GM20000 (cell line): ENCODE measurements at places on chromosomes 3 and 15.

DNA sequence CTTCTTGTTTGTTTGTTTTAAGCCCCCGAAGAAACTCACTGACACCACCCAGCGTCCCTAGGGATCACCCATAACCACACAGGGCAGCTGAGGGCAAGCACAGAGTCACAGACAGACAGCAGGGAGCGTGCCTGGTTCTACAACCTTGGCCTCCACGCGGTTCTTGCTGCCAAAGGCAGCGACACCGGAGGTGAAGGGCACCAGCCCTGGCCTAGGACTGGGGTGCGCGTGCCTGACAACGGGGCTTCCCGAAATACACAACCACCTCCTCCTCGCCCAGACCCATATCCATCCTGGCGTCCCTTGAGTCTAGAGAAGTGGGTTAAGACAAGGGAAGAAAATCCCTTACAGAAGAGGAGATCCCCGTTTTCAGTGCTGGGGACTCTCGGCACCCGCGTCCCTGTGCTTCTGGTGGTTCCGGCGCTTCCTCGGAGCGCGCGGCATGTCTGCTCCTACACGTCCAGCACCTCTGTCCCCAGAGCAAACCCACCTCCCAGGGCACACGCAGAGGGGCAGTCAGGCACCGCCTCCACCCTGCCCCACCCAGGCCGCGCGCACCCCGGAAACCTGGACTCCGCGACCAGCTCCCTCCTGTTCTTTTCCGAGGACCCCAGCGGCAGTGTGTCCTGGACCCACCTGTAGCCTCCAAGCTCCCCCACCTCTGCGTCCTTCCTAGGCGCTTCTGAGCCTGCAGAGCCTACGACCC, 911 bp downstream of the RFTN1 start:
- peak; percentile 65 for DNase-seq

DNA sequence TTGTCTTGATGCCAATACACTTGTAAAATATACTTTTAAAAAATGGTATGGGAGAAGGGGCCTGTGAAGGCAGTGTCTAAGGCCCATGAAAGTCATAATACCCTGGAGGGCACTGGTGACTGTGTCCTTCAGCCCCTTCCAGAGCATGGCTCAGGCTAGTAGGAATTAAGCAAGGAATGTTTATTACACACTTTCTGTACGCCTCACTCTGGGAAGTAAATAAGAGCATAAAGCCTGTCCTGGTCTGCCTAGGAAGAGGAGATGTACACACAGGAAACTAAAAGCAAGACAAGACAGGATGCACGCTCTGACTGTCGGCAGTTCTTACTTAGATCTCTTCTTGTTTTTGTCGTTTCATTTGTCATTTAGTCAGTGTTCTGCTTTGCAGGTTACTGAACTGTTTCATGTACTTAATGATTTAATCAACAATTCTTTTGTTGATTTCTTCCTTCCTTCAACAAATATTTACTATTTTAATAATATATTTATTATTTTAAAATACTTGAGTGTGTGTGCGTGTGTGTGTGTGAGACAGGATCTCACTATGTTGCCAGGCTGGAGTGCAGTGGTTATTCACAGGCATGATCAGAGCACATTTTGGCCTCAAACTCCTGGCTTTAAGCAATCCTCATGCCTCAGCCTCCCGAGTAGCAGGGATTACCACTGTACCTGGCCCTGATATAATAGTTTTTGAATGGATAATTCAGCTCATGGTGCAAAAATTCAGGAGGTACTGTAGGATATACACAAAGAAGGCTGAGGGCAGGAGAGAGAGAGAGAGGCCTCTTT, 9.0 kb upstream of the SMAD6 start:
- peak; percentile 48 for DNase-seq

GRCh38 chr15:98785807-98786621, 137.7 kb downstream of the IGF1R start:
- no peak for DNase-seq

GRCh38 chr3:42205800-42206514, 60.0 kb downstream of the CCK start:
- peak; percentile 73 for DNase-seq

- DNase-seq, result no peak
Observed at GRCh38 chr15:20361091-20361490, 180.5 kb downstream of the GOLGA6L6 start.

GRCh38 chr3:138370321-138370720, 21.9 kb downstream of the MRAS start:
- DNase-seq, result no peak

DNA sequence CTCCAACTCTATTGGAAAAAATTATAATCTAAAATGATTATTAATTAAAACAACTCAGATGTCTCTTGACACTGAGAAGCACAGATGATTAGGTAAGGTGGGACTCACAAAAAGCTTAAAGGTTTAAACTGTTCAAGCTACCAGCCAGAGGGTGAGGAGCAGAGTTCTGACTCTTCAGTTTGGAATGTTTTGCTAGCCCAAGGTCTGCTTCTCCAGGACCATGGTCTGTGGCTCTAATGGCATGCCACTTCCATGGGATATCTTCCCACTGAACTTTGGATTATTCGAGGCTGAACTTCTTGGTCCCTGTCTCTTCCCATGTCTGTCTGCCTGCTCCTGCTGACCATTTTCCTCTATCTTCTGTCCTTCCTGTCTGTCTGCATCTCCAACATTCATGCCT, 49.2 kb downstream of the CACNA2D3 start:
- no peak for DNase-seq

GRCh38 chr3:126344380-126345041, 12.7 kb downstream of the KLF15 start:
- no peak for DNase-seq

DNA sequence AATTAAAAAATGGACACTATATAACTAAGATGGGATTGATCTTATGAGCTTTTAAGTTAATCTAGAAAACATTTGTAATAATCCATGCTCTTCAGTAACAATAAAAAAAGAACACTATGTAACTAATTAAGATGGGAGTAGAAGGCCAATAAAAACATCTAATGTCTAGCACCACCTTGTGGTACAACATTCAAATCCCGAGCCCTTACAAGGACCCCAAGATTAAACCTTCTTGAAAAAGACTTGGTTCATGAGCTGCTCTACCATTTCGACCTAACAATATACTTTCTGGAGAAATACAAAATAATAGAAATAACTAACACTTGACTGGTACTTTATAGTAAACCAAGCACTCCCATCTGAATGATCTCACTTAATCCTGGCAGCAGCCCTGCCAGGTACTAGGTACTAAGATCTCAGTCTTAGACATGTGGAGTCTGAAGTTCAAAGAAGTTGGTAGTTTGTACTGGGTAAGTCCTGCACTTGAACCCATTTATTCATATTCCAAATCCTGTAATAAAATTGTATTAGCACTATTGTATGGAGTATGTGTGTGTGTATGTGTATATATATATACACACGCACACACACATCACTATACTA, 21.8 kb downstream of the METTL6 start:
- peak; percentile 50 for DNase-seq

- DNase-seq, result peak; percentile 49
Observed at GRCh38 chr3:71219744-71220638, 363.5 kb downstream of the FOXP1 start.

DNA sequence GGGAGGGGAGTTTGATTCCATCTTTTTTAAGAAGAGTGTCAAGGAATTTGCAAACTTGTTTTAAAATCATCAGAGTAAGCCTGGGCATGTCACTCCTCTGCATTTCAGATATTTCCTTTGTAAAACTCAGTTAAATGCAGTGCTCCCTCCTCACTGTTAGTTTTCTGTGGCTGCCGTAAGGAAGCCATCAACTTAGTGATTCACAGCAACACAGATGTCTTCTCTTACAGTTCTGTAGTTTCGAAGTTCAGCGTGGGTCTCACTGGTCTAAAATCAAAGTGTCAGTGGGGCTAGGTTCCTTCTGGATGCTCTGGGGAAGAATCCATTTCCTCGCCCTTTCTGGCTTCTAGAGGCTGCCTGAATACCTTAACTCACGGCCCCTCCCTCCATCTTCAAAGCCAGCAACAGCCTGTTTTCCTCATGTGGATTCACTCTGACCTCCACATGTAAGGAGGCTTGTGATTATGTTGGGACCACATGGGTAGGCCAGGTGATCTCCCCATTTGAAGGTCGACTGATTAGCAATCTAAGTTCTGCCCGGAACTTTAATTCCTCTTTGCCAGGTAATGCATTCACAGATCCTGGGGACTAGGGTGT, 12.4 kb downstream of the ISG20 start:
- DNase-seq, result no peak

GRCh38 chr3:42159706-42160472, 68.7 kb downstream of the TRAK1 start:
- DNase-seq, result peak; percentile 45

- DNase-seq, result no peak
Observed at GRCh38 chr3:29420106-29420505, 139.2 kb downstream of the RBMS3 start.

GRCh38 chr15:75791337-75791713, 51.9 kb upstream of the UBE2Q2 start:
- DNase-seq, result no peak

GRCh38 chr15:38091078-38091645, 156.7 kb downstream of the TMCO5A start:
- DNase-seq, result no peak

GRCh38 chr15:67862750-67863441, 23.1 kb upstream of the RNU6-1 start:
- DNase-seq, result peak; percentile 55

GRCh38 chr3:128619146-128619890, 31.3 kb downstream of the RPN1 start:
- no peak for DNase-seq

- DNase-seq, result no peak
Observed at GRCh38 chr15:33125894-33126537, 68.5 kb downstream of the FMN1 start.

DNA sequence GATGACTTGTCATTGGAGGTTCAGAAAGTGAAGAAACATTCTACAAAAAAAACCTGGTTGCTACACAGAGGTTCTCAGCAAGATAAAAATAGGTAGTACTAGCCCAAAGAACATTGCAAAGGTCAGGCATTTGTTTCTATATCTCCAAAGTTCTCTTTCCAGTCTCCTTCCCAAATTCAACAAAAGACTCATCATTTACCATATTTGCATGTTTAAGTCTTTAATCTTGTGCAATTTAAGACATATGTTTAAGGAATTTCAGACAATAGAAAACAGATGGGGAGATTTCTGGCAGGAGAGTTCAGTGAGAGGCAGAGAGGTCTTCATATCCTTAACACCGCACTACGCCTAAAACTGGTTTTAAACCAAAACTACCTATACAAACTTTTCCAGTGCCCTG, 173.8 kb upstream of the THBS1 start:
- no peak for DNase-seq

DNA sequence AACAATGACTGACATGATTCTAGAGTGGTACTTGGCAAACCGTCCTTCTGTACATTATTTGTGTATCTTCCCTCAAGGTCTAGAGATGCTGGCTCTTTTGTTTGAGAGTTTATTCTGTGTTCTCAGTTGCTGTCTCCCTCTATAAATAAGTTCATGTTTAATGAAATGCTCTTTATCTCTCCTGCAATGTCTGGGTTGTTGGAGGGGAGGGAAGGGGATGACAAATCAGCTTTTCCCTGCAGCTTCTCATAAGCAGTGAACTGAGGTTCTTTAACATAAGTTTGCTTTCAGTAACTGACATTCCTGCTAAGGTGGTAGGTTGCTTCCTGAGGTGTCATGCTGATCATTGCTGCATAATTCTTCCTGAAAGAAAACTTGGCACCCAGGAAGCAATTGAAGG, 21.8 kb downstream of the ITPR1 start:
- DNase-seq, result no peak

DNA sequence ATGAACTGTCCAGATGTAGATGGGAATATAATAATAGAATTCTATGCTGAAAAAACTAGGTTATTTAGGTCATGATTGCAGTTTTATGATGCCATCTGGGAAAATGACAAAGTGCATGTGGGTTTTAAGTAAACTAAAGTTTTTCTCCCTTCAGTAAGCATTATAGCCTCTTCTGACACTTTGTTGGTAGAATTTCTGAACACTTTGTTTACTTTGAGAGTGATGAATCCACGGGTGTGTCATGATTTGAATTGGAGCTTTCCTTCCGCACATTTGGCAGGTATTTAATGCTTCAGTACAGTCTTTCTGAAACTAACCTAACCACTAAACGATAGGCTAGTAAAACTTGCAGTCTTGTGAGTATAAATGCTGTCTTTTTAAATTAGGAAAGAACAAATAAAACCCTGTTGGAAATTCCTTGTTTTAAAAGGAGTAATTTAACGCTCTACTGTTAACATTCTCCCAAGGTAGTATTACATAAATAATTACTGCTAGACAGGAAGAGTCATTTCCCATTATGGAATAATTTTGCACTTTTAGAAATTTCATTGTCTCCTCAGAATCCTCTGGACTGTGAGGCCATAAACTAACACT, 7.0 kb downstream of the FILIP1L start:
- DNase-seq, result no peak

DNA sequence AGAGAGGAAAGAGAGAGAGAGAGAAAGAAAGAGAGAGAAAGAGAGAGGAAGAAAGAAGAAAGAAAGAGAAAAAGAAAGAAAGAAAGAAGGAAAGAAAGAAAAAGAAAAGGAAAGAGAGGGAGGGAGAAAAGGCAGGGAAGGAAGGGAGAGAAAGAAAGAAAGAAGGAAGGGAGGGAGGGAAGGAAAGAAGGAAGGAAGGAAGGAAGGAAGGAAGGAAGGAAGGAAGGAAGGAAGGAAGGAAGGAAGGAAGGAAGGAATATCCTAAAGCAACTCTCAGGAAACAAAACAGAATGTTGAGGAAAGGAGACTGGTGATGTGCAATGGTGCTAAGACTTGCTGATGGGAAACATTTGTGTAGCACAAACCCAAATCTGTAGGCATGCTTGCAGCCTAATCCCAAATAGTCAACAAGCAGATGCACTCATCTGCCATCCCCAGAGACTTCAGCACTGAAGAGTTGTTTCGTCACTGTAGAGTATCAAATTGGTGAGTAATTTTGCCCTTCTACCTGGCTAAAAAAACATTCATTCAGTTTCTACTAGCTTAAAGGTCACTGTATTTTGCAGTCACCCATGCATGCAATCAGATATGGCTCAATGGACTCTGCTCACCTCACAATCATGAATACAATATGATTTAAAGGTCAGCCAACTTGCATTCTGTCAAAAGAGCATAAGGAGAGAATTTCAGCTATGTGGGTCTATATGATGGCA, 480.3 kb downstream of the FGF12 start:
- DNase-seq, result no peak

GRCh38 chr3:158057666-158058065, 48.6 kb downstream of the SHOX2 start:
- DNase-seq, result no peak

DNA sequence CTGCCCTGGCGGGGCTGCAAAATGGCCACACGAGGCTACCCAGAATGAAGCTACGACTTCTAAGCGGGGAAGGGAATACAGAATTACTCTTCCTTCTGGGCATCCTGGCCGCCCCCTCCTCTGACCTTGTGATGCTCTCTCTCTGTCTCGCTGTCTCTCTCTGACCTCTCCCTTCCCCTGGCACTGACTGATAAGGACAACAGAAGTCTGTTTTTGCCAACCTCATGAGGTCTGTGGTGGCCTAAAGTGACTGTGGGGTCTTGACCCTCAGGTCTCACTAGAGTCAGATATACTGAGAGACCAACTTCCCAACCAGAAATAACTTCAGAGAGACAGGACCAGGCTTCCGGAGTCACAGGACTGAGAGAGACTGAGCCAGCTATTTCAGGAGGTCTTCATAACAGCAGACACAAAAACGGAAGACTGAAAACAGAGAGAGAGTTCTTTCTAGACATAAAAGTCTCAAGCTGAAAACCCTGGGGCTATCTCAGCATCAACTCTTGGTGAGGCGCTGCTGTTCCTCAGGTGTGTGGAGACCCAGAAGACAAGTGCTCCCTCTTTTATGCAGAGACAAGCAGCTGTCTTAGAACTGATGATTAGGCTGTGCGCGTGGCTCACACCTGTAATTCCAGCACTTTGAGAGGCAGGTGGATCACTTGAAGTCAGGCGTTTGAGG, 38.2 kb upstream of the CFAP161 start:
- DNase-seq, result no peak
